ENCODE measurements at places on chromosomes 16 and 17. TPM values are rescaled to one million over a fixed set of nuclear protein-coding genes. Genes with fewer than 3 reads are reported as not detected.

KRT17 gene
- polyA plus RNA-seq, result 5.5 TPM

GPR142 gene
- not detected for polyA plus RNA-seq

RASD1 gene
- polyA plus RNA-seq, result 103 TPM

GRCh38 chr17:4475463-4475862 is 23.2 kb upstream of the SPNS2 start:
- DNase-seq, result no peak

GRCh38 chr17:72538901-72539352 is 418.1 kb downstream of the SOX9 start:
- peak; percentile 39 for DNase-seq

Measured in kidney (tissue), 22 donors.